ENCODE measurements at places on chromosomes 3 and 15. TPM values are rescaled to one million over a fixed set of nuclear protein-coding genes. Genes with fewer than 3 reads are reported as not detected.

The SAMD7 gene
- not detected for total RNA-seq

GRCh38 chr3:88235102-88235501, 85.3 kb downstream of the C3orf38 start:
- DNase-seq = no peak

The RIOX2 gene
- 35.7 TPM for total RNA-seq

GRCh38 chr3:50126287-50127211, 28.6 kb upstream of the SEMA3F start:
- no peak for DNase-seq

- DNase-seq = no peak
These were observed 65.4 kb downstream of the SSR3 start for GRCh38 chr3:156489462-156489911.

DNA sequence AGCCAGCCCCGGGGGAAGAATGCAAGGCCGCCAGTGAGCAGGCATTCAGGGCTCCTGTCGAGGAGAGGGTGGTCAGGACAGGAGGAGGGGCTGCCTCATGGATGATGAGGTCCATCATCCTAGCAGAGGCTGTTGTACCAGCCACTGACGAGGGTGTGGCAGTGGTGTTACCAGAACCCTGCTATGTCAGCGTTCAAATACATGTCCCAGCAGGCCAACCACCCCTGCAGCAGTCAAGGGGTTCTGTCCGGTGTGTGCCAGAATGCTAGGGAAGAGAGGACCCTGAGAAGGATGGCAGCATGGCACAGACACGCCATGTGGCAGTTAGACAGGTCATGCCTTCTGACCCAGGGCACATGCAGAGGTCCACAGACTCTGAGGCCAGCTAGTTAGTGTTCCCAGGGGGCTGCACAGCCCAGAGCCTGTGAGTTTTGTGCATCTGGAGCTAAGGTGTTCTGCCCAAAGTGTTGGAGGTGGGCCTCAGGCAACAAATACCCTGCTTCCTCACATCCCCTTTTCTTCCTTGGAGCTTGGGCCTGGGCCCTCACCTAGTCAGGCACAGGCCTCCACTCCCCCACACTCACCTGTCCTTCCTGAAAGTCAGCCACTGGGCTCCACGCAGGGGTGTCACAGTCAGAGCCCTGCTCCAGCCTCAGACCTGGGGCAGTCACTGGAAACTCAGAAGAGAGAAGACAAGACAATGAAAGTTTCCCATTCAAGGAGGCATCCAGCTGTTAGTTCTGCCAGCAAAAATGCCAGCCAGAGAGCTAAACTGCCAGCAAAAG, 7.8 kb downstream of the PAK6 start:
- no peak for DNase-seq

GRCh38 chr3:195462308-195462610, 19.4 kb upstream of the ACAP2 start:
- no peak for DNase-seq

- no peak for DNase-seq
These were observed 99.4 kb downstream of the RPL39L start for GRCh38 chr3:187039723-187040414.

DNA sequence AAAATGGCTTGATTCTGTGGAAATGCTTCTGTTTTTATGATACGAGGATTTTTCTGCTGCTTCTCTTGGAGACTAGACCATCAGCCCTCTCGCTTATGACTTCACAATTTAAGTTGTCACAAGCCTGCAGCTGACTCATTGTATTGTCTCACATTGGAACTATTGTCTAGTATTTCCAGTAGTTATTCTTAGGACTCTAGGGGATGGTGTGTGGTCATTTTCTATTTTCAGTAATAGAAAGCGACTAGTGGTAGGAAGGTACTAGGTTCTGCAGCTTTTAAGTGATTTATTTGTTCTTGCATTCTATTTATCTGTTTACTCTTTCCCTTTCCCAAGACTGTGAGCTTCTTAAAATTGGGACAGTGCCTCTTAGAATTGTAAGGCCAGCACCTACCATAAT, 66.3 kb upstream of the CRTC3 start:
- DNase-seq = peak; percentile 38

GRCh38 chr3:126157083-126157768, 23.2 kb downstream of the ALDH1L1 start:
- no peak for DNase-seq

GRCh38 chr15:61724251-61724939, 335.9 kb downstream of the VPS13C start:
- DNase-seq = no peak

GRCh38 chr3:52303811-52304210, 12.3 kb upstream of the DNAH1 start:
- DNase-seq = no peak

- DNase-seq = no peak
These were observed 1.5 kb downstream of the FOXL2NB start for GRCh38 chr3:138948371-138949001.

DNA sequence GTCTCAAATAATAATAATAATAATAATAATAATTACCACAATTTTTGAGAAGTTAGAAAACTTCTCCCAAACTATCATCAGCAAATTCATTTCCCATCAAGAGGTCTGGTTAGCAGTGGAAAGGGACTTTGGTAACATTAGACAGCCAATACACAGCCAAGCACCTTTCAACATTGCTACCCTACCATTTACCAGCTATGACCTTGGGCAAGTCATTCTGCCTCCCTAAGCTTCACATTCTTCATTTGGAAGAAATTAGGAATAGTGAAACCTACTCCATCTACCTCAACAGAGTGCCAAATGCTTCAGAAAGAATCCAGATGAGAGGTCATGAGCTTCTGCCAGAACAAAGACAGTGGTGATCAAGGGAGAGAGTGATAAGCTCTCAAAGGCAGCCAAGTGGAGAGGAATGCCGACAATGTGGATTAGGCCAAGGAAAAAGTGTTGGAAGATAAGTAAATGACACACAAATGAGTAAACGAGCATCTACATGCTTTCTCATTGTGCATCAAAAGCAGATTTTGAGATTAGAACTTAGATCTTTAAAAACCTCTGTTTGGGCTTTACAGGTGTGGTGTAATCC, 42.9 kb upstream of the LPP start:
- DNase-seq = no peak

The FMN1 gene
- total RNA-seq = 11.5 TPM

GRCh38 chr3:90010341-90010740, 902.9 kb downstream of the EPHA3 start:
- no peak for DNase-seq

GRCh38 chr3:100374521-100374920, 26.4 kb downstream of the TOMM70 start:
- DNase-seq = no peak

- no peak for DNase-seq
These were observed 140.0 kb downstream of the PDZRN3 start for GRCh38 chr3:73484656-73485248.

The CPEB1 gene
- total RNA-seq = 2.7 TPM

DNA sequence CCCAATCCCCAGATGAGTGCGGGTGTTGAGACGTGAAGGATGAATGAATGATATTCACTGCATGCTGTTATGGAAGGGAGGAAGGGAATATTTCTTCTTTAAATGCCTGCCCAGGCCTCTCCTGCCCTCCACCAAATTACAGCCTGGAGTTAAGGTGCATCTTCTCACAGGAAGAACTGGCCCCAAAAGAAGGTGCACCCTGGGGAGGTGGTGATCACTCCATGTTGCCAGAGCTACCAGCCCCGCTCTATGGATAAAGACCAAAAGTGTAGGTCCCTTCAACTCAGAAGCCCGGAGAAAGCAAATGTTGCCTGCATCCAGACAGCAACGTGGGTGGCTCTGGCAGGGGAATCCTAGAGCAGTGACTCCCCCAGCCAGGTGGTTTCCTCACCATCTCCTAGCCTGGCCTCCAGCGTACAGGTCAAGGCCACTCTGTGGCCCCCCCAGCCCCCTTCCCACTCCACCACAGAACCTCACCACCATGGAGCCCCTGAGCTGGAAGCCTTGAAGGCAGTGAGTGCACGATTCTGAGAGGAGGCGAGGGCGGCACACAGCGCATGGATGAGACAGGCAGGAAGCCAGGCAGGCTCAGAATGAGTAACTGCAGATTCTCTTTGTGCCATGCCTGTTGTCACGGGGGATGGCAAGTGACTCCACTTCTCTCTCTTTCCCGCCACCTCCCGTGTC, 3.5 kb upstream of the VIPR1 start:
- no peak for DNase-seq

The FBXW12 gene
- not detected for total RNA-seq

DNA sequence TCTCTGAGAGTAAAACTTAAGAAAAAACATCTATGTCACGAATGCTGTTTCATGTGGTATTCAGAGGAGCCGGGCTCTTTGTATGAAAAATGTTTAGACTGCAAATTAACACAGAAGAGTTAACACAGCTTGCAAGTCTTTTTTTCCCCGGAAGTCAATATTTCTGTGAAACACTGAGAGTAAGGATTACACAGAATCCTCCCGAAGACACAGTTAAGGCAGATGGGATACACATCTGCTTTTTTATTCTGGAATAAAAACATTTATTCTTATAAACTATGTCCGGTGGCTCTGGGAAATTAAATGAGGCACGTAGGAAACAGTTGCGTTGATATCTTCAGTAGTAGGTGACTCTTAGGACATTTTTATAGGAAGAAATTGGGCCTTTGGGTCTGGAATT, 180.6 kb downstream of the PTPRG start:
- no peak for DNase-seq

The PIERCE2 gene
- 1.5 TPM for total RNA-seq

The GABRB3 gene
- 1.8 TPM for total RNA-seq

- no peak for DNase-seq
These were observed 113.8 kb upstream of the KCNMB2 start for GRCh38 chr3:178422406-178422805.

DNA sequence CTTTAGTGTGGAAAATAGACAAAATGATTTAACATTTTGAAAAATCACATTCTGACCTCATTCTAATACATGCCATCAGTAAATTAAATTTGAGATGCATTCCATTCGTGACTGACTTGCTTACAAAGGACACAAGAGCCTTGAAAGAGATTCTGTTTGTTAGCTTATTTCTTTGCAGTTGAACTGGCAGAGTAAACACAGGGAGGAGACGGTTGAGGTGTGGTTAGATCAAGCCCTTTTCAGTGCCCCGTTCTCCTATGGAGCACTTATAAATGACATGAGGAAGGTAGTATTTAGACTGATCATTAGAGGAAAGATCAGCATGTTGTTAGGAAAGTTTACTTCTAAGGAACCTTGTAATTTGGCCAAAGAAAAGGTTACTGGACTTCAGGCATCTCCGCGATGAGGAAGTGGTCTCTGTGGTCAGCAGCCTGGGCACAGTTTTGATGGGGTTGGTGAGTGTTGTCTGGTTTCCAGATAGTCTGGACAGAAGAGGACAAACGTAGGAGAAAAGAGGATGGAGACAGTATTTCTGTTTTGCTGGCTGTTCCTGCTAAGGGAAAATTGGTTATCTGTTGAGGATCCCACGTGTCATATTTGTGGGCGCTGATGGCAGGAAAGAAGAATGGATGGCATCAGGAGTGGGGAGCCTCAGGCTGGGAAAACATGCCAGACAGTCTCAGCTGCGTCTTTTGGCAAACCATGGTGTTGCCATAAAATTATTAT, 328.9 kb upstream of the TBL1XR1 start:
- no peak for DNase-seq

DNA sequence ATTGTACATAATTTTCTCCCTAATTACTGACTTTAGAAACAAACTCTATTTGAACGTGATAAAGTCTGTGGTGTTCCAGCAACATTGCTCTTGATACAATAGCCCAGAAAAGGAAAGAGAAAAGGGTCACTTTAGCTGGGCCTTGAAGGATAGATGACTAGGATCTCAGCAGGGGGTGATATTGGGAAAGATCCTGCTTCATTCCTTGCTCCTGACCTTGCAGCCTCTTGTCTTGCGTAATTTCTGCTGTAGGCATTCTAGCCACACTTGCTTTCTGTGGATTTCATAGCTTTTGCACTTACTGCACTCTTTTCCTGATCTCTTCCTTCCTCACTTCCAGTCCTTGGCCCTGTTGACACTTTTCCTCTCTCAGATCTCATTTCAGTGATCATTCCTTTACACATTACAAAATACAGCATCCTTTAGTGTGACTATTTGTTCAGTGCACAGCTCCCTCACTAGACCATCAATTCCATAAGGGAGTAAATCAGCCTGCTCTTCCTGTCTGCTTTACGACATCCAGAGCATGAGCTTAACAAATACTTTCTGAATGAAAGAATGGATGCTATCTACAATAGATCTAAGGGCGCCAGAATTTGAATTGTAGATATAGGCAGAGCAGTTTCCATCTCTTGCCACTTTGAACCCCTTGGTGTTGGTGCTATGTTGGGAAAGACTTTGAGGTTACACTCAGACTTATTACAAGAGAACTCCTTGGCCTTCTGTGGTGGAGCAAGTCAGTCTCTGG, 559.6 kb upstream of the MDFIC2 start:
- no peak for DNase-seq

- peak; percentile 98 for DNase-seq
These were observed at the start of gene CISH for GRCh38 chr3:50611464-50612233. CISH (minus strand) TSS chr3:50611774; CDS start chr3:50611650, 124 bp downstream.

- DNase-seq = no peak
These were observed 488.4 kb downstream of the NR2F2 start for GRCh38 chr15:96818861-96819260.

The HYAL1 gene
- total RNA-seq = 1.1 TPM

The MKRN3 gene
- total RNA-seq = 0.89 TPM

DNA sequence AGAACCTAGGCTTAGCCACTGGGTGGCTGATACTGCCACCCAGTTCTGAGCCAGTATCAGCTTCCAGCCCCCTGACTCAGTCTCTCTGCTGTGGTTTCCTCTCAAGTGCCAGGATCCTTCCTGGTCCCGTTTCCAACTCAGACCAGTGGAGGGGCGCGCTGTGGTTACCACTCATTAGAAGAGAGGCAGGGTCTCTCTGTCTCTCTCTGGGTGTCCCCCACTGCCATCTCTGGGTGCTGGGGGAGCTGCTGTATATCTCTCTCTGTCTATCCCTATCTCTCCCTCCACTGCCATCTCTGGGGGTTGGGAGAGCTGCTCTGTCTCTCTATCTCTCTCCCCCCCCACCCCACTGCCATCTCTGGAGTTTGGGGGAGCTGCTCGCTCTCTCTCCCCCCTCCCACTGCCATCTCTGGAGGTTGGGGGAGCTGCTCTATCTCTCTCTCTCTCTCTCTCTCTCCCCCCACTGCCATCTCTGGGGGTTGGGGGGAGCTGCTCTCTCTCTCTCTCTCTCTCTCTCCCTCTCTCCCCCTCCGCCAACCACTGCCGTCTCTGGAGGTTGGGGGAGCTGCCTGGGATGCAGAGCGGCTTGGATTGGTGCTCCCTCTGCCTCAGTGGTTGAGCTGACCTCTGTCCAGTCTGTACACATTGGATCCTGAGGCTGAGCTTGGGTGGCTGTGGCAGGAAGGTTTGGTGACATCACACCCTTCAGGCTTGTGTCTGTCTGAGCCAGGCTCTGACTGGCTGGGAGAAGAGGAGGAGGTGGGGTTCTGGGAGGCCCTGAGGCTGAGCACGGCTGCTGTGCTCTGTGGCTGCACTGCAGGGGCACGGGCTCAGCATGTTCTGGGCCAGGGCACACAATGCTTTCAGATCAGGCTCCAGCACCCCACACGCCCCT, 98.9 kb downstream of the APBA2 start:
- peak; percentile 22 for DNase-seq

- DNase-seq = no peak
These were observed 124.8 kb downstream of the ATP10A start for GRCh38 chr15:25738171-25738965.

The OR5K2 gene
- total RNA-seq = not detected

GRCh38 chr3:67941433-67942030, 287.1 kb upstream of the SUCLG2 start:
- DNase-seq = no peak

The PHLDB2 gene
- 92.0 TPM for total RNA-seq

GRCh38 chr3:20145874-20146273, 40.1 kb downstream of the SGO1 start:
- DNase-seq = no peak

All from skin of body (tissue), 3 donors.